ENCODE measurements at places on chromosomes 6 and 20.

DNA sequence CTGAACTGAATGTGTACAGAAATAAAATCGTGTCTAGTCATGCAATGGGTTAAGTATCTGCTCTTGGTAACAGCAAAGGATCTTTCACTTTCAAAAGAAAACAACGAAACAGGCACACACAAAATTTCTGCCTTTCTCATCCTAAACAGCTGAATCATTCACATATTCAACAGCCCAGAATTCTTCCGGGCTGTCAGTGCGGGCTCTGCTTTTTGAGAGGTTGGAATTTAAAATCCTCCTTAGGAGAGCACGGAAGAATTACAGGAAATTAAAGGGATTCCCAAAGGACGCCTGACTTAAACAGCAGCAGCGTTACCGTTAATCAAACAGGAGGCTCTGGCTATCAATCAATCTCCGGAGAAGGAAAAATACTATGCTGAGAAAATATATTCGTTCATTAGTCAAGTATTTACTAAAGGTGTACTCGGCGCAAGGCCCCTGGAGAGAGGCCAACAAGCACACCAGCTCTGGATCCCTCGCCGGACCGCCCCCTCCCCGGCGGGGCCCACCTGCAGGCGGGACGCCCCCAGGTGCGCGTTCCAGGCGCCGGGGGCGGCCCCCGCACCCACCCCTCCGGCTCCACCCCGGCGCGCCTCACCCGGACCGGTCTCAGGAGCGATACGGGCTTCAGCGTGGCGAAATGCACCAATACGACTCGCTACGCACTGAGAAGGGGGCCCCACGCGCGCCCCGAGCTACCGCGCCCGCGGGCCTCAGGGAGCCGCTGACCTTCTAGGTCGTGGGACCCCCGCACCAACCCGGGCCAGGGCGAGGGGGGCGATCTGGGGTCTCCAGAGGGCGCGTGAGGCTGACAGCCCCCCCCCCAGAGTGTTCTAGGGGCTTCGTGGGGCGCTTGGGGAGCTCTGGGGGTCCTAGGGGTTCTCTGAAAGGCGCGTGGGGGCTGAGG lies 1.0 kb downstream of the NAPB start:
- DNase-seq = peak; percentile 27

GRCh38 chr6:85130743-85131142 lies 319.1 kb upstream of the NT5E start:
- no peak for DNase-seq

GRCh38 chr20:37111926-37112455 lies 16.2 kb upstream of the RBL1 start:
- no peak for DNase-seq

DNA sequence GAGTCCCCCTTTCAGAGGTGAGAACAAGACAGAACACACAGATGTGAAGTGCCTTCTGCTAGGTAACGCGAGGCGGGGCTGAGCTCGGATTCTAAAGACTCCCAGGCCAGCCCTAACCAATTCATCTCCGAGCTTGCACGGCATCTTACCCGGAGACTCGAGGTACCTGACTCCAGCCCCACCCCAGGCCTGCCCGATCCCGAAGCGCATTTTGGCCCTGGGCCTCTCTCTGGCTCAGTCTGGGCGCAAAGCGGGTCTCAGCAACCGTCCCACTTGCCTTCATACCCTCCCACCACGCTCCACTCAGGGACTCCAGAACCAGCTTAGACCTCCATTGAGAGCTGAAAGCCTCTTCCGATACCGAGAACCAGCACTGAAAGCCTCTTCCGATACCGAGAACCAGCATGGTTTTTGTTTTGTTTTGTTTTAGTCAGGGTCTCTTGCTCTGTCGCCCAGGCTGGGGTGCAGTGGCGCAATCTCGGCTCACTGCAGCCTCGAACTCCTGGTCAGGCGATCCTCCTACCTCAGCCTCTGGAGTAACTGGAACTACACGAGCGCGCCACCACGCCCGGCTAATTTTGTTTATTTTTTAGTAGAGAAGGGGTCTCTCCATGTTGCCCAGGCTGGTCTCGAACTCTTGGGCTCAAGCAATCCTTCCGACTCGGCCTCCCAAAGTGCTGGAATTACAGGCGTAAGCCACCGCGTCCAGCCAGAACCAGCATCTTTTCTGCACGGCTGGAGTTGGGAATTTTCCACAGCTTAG lies 557 bp upstream of the DYNLRB1 start:
- DNase-seq = peak; percentile 35

DNA sequence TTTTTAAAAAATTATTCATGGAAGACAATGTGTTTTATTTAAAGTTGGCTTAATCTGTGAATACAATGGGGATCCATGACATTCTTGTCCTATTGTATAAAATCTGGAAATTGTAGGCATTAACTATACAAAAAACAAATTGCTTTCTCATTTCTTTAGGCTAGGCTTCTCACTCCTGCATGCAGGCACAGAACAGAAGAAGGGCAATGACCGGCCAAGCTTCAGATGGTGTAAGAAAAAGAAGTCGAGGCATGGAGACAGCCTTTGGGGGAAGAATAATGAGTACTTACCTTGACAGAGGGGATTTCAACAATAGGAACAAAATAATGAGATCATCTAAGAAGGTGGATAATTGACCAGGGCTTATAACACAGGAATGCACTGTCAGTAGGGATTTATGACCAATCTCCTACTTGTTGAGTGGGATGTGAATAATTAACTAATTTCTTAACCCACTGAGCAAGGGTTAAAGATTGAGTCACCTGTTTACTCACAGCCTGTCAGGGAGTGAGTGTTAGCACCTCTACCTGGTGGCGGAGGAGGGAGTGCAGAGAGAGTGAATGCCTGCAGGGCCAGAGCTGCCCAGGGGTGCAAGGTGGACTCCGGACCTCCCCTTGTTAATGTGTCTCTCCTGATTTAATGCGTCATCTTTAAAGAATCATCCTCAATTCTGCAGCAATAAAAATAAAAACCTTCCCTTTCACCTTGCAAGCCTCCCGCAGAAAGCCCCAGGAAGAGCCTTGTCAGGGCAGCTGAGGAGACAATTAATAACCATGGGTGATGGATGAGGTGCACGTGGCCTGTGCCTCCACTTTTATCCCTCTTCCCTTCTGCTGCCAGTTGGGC lies 3.9 kb downstream of the SLC22A2 start:
- DNase-seq = no peak

- no peak for DNase-seq
Observed at GRCh38 chr20:37804584-37805566, 98.1 kb upstream of the VSTM2L start.

- DNase-seq = no peak
Observed at GRCh38 chr6:71902261-71902660, 15.9 kb downstream of the RIMS1 start.

- no peak for DNase-seq
Observed at GRCh38 chr6:100808638-100809275, 72.4 kb downstream of the ASCC3 start.

DNA sequence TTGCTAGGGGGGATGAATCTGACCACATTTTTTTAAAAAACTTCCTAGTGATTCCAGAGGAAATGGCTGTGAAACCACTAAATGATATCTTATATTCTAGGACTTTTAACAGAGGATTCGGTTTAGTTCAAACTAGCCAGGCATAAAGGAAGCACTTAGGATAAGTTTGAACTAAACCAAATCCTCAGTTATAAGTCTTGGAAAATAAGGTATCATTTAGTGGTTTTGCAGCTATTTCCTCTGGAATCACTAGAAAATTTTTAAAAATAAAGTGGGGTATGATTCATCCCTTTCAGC lies 327.9 kb upstream of the QKI start:
- no peak for DNase-seq

DNA sequence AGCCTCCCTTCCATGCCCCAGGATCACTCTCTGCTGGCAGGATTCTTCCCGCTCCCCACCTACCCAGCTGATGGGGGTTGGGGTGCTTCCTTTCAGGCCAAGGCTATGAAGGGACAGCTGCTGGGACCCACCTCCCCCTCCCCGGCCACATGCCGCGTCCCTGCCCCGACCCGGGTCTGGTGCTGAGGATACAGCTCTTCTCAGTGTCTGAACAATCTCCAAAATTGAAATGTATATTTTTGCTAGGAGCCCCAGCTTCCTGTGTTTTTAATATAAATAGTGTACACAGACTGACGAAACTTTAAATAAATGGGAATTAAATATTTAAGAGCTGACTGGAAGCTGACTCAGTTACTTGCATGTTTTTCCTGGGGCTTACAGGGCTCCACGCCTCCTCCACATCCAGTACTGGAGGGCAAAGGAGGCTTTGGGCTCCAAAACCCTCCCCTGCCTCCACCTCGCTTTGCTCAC lies 24.3 kb upstream of the FANCE start:
- no peak for DNase-seq

DNA sequence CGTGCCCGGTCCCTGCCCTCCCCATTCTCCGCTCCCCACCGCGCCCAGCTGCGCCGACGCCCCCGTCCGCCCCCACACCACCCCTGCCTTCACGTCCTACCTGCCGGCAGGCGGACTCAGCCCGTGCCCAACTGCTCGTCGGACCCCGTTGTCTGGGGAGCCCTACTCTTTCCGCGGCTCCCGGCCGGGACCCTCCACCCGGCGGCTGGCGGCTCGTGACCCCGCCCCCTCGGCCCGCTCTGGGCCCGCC lies at the start of gene SERAC1:
TSS of gene SERAC1 (minus strand) at position 223 of the 250 bp plus-strand sequence. CDS start 9,899 bp downstream, outside the sequence.
- no peak for DNase-seq

DNA sequence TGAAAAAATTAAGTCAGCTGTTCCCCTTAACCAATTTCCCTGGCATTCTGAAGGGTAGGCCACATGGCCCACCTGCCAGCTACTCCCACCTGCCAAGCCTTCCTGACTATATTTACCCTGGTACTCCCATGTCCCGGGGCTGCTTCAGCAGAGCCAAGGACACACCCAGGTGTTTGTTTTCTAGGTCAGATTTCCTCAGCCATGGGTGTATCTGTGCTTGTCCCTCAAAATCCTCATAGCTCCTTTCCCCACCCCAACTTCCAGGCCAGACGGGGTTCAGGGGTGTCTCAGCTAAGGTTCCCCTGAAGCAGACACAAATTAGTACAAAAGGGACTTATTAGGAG lies 139.4 kb upstream of the CDYL start:
- DNase-seq = no peak

GRCh38 chr20:57249073-57249472 lies 17.4 kb downstream of the BMP7 start:
- DNase-seq = no peak

- no peak for DNase-seq
Observed at GRCh38 chr6:56742122-56742791, 99.6 kb upstream of the DST start.

DNA sequence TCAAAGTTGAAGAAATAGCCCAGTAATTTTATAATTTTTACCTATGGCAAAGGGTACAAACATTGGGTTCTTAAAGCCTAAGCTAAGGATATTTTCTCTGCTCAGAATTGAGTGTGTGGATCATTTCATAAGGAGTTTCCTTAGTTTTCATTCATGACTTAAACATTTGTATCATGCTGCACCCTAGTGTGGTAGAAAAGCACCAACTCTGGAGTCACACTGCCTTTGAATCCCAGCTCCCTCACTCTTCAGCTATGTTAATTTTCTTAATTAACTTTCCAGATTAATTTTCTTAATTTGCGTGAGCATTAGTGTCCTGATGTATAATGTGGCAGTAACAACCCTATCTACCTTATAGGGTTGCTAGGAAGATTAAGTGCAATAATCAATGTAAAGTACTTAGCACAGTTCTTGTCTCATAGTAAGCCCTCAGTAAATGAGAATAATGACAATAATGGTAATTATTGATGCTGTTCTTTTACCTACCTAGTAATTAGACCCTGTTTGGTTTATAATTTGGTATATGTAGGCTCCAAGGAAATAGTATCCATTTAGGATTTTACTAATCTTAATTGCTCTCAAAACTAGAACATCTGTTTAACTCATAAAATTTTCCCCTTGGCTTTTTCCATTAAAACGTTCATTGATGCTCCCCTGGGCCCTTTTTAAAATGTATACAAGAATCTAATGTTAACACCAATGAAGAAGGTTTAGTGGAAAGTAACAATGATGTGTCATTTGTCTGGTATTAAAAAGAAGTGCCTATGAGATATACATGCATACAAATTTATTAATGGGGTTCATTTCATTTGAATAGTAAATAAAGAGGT lies 31.6 kb downstream of the DSE start:
- no peak for DNase-seq

- no peak for DNase-seq
Observed at GRCh38 chr20:2867081-2867864, 6.0 kb upstream of the PTPRA start.

DNA sequence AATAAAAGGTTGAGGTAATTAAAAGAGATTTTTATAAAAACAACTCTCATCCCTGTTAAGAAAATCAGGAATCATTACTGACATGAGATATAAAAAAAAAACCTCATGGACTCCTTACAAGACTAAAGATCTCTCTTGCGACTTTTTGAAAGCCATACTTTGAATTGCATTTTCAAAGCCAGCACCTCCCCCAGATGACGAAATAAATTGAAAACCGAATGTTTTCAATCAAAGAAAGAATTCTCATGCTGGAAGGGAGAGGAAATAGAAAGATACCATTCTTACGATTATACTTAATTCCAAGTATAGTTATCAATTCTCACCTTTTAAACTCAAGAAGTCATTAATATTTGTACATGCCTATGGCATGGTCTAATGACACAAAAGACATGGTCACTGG lies 452.3 kb downstream of the GJA1 start:
- DNase-seq = no peak

DNA sequence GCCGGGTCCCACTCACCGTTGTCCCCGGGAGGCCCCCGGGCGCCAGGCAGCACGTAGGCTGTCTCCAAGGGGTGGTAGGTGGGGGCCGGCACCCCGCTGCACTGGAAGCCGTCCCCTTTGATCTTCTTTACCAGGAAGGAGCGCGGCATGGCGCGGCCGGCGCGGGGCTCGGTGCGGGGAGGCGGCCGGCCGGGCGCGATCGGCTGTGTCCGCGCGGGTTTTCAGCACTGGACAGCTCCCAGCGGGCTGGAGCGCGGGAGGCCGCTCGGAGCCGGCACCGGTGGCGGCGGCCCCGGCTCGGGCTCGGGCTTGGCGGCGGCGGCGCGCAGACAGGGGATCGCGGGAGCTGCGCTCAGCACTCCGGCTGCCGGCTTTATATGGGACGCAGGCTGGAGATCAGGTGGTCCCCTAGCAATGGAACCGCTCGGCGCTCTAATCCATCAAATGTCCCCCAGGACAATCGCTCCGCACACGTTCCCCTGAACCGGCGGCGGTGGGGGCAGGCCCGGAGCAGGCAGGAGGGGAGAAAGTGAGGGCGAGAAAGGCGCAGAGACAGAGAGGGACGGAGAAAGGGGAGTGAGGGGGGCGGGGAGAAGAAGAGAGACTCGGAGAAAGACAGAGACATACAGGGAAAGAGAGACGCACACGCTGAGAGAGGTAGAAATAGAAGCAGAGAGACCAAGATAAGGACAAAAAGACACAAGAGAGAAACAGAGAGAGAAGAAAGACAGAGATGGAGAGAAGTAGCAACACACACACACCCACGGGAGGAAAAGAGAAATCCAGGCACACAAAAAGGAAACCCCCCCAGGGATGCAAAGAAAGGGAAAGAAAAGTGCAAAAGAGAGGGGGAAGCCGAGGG lies at the start of gene SCRT2:
TSS of gene SCRT2 (minus strand) at position 350 of the 862 bp plus-strand sequence. CDS start at position 149, 201 bp downstream.
- DNase-seq = no peak

- no peak for DNase-seq
Observed at GRCh38 chr20:6811262-6812035, 44.0 kb downstream of the BMP2 start.

GRCh38 chr20:2756056-2756611 lies 44.3 kb downstream of the CPXM1 start:
- no peak for DNase-seq

- DNase-seq = no peak
Observed at GRCh38 chr6:145147981-145148749, 587.2 kb downstream of the EPM2A start.
